ENCODE measurements at places on chromosomes 7 and 10.
A peak's percentile ranks its signal among the peaks of the same experiment; 100 is the strongest.

GRCh38 chr7:94040254-94040653 lies 36.1 kb upstream of the BET1 start:
- DNase-seq, result no peak

GRCh38 chr10:95356-96115 lies 39.7 kb upstream of the ZMYND11 start:
- DNase-seq, result no peak

DNA sequence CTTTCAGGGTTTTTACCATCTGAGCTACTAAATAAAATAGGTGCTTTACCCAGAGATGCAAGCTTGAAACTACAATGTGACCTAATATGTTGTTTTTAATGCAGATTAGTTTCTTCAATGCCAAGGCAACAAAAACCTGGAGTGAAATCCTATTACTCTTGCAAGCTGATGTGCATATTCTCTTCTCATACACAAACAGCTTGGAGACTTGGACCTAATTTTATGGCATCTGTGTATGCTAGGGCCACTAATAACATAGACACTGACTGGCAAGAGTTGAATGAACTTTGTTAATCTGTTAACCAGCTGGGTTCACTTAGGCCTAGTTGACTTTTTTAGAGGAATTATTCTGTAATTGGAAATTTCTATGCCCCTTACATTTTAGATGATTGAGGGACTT lies 23.4 kb upstream of the SMIM30 start:
- no peak for DNase-seq

DNA sequence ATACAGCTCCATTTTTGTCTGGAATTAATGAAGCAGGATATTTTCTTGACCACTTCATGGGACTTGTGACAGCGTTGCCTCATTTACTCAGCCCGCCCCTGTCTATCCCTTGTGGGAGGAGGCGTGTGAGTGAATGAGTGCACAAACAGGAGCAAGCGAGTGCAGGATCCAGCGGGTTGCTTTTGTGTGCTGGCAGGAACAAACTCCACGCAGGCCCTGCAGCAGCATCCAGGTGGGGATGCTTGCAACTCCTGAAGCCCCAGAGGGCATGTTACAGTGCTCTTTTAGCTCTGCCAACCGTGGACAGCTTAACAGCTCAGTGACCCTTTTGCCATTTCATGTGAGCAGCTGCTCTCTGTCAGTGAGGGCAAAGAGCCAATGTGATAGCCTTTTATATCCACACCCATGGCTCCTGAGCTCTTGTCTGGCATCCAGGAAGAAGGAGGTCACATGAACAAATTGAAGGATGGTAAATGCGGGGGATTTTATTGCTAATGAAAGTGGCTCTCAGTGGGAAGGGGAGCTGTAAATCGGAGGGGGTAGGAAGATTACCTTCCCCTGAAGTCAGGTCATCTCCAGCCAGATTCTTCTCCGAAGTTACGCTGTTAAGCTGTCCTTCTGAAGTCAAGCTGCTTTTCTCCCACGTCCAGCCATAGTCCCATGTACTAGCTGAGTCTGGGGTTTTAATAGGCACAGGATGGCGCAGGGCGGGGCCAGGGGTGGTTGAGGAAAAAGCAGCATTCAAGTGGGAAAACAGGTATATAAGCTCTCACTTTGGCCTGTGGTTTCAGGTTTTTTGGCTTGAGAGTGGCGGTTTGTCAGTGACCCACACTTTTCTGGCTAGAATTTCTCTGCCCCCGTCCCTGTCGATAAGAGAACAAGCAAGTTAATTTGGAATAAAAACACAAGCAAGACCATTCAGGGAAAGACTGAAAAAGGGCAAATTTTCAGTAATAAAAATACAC lies 714.7 kb upstream of the MBL2 start:
- no peak for DNase-seq

GRCh38 chr7:14760730-14761478 lies 141.6 kb downstream of the DGKB start:
- DNase-seq, result no peak

DNA sequence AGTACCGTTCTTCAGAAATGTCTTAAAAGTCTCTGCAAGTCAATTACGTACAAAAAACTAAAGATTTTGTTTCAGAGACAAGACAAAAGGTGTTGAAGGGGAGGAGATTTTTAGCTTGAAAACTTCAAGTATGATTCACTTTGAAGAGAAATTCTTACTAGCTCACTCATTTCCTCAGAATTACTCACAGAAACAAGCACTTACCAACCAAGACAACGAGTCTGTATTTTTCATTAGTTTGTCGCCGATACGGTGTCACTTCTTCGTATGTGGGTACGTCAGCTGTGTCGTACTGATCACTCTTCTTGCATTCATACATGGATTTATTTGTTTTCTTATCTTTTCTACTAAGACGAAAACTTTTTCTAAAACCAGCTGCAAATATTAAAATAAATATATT lies 90.6 kb upstream of the ODAD2 start:
- peak; percentile 80 for DNase-seq

DNA sequence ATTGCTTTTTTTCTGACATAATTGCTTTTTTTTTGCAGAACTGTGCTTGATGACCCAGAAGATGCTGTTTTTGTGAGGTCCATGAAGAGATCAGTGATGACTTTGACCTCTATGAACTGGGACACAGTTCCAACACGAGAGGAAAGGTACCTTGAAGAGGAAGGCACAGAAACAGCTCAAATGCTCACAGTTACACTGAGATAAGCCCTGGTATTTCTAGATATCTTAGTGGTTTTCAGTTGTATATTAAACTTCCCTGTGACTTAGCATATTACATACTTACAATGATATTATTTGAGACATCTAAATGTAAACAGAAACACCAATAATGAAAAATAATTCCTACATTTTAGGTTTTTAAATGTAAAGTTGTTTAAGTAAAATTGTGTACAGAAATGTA lies 54.7 kb downstream of the LRRC72 start:
- DNase-seq, result no peak

GRCh38 chr10:123582084-123582989 lies 83.8 kb upstream of the GPR26 start:
- peak; percentile 61 for DNase-seq

DNA sequence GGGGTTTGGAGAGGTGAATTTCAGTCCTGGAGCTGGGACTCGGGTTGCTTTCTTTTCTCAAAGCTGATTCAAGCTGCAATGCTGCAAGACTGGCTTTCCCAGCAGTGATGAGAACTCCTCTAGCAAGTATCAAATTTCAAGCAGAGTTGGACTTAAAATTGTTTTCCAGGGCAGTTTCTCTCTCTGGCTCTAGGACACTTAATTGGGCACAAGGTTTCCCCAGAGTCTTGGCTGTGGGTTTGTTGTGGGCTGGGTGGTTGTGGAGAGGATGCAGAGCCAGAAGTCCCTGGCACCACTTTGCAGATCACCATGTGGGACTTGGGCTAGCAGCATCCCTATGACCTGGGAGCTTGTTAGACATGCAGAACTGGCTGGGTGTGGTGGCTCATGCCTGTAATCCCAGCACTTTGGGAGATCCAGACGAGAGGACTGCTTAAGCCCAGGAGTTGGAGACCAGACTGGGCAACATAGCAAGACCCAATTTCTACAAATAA lies 16.8 kb downstream of the AKR1B15 start:
- peak; percentile 68 for DNase-seq

GRCh38 chr7:55513868-55514267 lies 58.4 kb downstream of the VOPP1 start:
- no peak for DNase-seq

DNA sequence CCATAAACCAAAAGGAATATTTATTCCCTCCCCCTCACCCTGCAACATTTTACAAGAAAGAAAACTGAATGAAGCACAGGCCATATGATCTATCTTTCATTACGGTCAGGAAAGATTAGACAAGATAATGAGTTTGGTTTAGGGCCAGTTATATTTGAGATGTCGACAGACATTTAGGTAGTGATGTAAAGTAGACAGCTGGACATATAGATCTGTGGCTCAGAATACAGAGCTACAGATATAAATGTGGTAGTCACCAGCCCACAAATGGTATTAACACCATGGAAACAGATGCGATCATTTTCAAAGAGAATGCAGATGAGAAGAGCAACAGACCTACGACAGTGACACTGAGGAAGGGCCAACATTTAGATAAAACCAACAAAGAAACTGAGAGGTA lies 142.5 kb downstream of the SRPK2 start:
- no peak for DNase-seq

GRCh38 chr10:91416339-91416855 lies 6.3 kb downstream of the HECTD2 start:
- DNase-seq, result no peak

GRCh38 chr7:24899161-24899560 lies 80.8 kb downstream of the OSBPL3 start:
- DNase-seq, result no peak

GRCh38 chr10:110170142-110170971 lies 37.0 kb upstream of the MXI1 start:
- DNase-seq, result no peak
